ENCODE measurements at places on chromosomes 1 and 21.
A peak's percentile ranks its signal among the peaks of the same experiment; 100 is the strongest.

GRCh38 chr1:67559222-67559700 is 125.7 kb upstream of the GADD45A start:
- DNase-seq: peak; percentile 40

DNA sequence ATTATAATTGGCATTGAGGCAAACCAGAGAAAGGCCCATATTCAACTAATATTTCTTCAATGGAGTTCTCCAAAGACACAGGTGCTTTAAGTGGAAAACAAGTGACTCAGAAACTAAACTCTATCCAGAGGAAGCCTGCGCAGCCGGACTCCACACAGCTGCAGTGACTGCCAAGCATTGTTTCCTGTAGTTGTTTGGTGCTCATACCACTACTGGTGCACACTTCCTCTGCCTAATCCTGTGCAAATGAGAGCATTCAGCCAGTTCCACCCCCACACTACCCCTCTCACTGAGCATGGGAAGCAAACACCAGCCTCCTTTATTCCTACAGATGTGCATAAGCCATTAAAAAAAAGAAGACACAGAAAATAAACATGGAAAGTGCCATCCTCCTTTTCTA is 102.9 kb downstream of the VAV3 start:
- no peak for DNase-seq

DNA sequence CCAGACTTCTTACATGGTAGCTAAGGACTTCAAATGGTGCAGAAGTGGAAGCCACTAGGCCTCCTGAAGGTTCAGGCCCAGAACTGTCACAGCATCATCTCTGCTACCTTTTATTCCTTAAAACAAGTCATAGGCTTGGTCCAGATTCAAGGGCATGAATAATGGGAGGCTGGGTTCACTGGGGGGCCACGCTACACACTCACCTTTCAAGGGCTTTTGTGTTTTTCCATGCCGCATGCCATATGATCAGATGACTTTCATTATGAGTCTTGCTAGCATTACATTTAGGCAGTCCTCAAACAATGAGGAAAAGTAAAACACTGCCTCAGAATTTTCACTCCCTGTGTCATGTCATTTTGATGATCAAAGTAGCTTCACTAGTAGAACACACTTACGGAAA is 83.4 kb downstream of the VPS26C start:
- no peak for DNase-seq

DNA sequence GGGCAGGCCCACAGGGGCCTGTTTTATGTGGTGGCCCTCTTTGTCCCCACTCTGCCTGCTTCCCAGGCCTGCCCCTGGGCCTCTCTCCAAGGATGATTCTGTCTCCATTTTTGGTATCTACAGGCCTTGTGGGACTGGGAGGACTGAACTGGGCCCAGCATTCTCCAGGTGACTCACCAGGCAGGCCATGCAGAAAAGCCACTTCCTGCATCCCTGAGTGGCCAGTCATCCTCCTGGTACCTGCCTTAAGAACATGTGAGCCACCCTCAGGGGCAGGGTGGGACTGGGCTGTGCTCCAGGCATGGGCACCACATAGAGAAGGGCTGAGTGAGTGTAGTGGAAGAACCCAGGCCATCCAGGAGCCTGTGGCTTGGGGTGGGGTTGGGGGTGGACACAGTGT is 20.0 kb upstream of the BCAR3 start:
- peak; percentile 99 for DNase-seq

DNA sequence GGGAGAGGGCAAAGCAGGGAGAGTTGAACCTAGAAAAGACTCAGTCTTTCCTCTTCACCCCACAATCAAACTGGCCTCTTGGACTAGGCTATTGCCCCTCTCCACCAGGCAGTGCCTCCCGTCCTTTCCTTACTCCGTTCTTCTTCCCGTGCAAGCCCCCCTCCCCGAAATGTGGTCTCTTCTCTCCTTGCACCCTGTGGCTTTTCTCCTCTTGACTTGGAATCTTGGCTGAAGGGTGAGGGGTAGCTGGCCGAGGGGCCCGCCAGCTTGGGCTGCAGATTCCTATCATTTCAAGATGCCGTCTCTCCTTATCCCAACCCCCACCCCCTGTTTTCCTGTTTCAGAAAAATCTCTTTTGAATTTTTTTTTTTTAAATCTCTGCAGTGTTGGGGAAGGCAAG is 1.6 kb downstream of the WNT2B start:
- DNase-seq: no peak

GRCh38 chr1:24130385-24130784 is 12.6 kb downstream of the IL22RA1 start:
- DNase-seq: no peak

GRCh38 chr1:156862997-156863599 is 2.4 kb downstream of the NTRK1 start:
- DNase-seq: no peak

DNA sequence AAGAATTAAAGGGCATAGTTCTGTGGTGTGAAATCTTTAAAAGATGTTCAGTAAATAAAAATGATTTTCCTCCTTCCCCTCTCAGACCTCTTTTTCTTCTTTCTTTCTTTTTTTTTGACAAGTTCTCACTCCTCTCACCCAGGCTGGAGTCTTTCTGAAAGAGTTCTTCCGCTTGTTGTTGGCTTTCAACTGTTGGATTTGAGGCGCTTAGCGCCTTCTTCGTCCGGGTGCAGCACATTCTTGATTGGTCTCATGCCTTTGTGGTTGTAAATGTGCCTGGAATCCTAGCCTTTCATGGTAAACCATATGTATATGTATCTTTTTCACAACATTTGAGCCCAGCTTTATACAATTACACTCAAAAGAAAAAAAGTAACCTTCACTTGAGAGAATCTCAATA is 980 bp upstream of the METTL18 start:
- peak; percentile 17 for DNase-seq

- no peak for DNase-seq
Observed at GRCh38 chr1:206798384-206798996, 26.2 kb upstream of the IL10 start.

DNA sequence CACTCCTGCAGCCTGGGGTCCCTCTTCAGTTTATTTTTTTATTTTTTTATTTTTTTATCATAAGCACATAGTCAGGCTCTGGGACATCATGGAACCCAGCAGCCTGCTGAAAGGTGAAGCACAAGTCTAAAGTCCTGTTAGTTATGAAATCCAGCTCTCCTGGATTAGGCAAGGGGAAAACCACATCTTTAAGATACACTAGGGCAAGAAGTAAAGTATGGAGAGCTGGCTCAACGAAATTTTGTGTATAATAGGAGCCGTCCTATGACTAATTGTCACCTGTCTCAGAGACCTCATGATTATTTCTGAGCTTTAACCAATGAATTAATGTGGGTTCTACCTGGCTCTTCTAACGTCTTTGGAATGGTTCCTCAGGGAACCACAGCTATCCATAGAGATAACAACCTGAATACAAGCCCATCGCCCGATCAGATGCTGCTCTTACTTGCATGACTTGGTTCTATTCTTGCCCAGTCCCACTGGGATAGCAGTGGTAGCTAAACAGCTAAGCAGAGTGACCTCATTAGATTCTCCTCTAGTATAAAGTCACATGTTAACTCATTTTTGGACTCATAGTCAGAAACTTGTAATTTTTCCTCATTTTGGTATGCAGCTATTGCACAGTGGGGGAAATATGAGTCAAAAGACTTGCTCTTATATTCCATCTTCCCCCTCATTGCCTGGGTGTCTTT is 122.7 kb downstream of the LMO4 start:
- DNase-seq: peak; percentile 73

GRCh38 chr1:85943945-85944344 is 212.6 kb downstream of the COL24A1 start:
- DNase-seq: no peak

DNA sequence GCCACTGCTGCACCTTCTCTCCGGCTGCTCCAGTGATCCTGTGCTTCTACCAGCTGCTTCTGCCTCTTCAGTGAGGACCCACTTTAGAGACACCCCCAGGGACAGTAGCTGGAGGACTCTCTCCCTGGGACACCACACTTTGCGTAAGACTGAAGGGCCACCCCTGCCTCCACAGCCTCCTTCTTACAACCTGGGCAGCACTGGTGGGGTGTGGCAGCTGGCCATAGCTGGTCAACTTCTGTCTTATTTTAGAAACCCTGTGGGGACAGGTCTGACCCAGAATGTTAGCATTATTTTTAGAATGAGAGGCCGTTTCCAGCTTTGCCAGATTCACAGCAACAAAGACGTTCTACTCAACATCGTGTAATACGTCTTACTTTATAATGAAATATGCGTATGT is 1.1 kb upstream of the KRTAP10-9 start:
- DNase-seq: no peak

DNA sequence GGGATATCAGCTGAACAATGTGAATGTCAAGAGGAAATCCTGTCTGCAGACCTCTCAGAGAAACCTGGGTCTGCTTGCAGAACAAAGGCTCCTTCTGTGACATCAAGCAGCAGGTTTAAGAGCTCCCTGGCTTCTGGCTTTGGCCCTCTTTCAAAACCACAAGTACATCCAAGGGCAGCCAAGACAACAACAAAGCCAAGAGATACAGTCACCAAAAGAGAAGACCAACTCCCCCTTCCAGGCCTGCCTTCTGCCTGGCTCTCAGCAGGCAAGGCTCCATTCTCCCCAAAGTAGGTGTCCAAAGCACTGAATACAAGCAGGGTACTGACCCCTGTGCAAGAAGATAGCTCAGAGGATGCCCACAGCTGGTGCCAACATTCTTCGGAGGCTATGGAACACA is 11.5 kb downstream of the BCAR3 start:
- peak; percentile 78 for DNase-seq

DNA sequence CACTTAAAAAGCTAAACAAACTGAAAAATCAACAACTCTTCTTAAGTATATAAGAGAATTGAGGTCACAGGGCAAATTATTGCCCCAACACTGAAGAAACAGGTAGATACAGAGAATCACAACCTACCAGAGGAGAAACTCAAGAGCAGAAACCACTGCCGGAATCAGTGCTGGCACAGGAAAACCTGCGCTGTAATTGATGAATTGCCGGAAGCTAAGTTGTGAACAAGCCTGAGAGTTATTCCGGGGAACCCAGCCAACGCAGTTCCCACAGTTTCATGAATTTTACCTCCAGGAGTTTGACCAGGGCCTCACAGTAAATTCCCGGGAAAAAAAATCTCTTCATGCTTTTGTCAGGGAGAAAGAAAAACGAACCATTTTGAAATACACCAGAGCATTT is 657.1 kb upstream of the BRINP3 start:
- no peak for DNase-seq

GRCh38 chr1:213958346-213958745 is 29.4 kb upstream of the PROX1 start:
- DNase-seq: no peak

GRCh38 chr1:192943108-192943507 is 116.1 kb downstream of the UCHL5 start:
- DNase-seq: no peak

GRCh38 chr1:54407154-54407403 is 885 bp upstream of the SSBP3 start:
- no peak for DNase-seq

- no peak for DNase-seq
Observed at GRCh38 chr1:156006666-156007376, 13.9 kb downstream of the SSR2 start.

DNA sequence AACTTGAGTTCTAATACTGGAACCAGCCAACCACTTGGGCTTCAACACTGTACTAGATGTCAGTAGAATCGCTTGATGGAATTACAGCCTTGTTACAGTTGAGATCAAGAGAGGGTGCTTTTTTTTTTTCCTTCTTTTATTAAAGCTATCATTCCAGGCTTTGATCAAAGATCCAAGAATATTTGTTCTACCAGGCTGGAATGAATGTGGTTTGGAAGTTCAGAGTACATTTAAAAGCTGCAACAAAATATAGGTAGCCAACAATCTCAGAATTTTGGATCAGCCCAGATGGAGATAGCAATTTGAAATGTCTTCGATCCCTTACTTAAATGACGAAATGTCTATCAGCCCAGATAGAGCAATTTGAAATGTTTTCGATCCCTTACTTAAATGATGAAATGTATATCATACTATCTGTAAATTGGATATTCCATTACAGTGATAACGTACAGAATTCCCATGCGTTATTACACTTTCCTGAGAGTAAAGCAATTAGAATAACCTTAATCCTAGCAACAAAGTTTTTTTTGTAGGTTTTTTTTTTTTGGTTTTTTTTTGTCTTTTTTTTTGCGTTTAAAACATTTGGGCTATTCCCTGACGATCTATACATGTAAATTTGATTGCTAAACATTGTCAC is 3.6 kb downstream of the ZNF281 start:
- DNase-seq: no peak

DNA sequence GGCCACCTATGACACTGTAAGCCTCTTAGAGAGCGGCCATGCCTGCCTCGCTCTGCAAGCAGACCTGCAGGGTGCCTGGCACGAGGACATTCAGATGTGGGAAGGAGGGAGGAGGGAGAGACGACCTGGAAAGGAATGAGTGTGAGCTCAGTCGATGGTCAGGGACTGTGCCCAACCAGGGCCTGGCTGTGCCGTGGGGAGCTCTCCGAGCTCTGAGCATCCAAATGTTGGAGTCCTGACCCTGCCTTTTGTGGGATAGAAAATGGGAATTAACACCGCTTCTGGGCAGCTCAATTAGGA is 7.3 kb downstream of the CSTB start:
- no peak for DNase-seq

DNA sequence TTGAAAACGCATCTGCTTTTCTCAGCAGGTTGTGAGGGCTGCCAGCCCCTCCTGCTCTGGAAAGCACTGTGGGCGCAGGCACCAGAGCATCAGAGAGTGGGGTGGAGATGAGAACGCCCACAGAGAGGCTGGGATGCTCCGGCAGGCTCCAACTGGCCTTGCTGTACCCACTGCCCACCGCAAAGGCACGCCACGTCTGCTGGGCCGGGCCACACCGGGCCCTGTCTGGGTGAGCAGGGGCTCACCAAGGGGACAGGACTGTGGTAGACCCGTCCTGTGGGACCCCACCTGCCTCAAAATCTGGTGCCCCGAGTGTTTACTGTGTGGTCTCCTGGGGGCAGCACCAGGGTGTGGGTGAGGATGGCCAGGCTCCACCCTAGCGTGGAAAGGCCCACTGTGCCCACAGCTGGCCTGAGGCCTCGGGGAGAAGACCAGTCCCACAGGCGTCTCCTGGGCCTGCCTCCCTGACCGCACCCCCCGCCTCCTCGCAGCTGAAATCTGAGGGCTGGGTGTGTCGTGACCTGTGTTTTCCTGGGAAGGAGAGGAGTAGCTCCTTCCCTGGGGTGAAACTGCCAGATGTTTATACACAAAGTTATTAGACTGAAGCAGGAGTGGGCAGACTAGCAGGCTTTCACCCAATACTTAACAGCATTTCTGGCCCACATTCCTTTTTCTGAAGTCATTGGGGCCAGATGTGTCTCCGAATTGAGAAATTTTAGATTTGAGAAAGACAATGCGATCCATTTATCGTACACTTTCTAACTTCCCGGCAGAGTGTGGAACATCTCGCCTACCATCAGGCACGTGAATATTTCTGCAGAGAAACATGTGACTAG is 53.8 kb downstream of the STUM start:
- peak; percentile 71 for DNase-seq
